MCF 10A (cell line): ENCODE measurements at places on chromosomes 11 and 22. TPM values are rescaled to one million over a fixed set of nuclear protein-coding genes. Genes with fewer than 3 reads are reported as not detected.
A peak's percentile ranks its signal among the peaks of the same experiment; 100 is the strongest.

CDC42BPG gene
- 3.0 and 3.7 TPM in 2 replicates for total RNA-seq

CNGA4 gene
- total RNA-seq, result not detected in 2 replicates

OR51I1 gene
- not detected in 2 replicates for total RNA-seq

TXNRD2 gene
- total RNA-seq, result 28.7 and 39.9 TPM in 2 replicates

C11orf97 gene
- total RNA-seq, result not detected in 2 replicates

SLC25A1 gene
- 41.0 and 53.9 TPM in 2 replicates for total RNA-seq

POU2AF2 gene
- not detected in 2 replicates for total RNA-seq

ANO9 gene
- 7.2 and 9.4 TPM in 2 replicates for total RNA-seq

TSGA10IP gene
- total RNA-seq, result not detected in 2 replicates

OTOG gene
- total RNA-seq, result not detected in 2 replicates

- no peaks in the 10 kb centered on the region for H3K36me3 ChIP-seq
- DNase-seq, result peak; percentile 34
- no peaks in the 10 kb centered on the region for H3K27me3 ChIP-seq
- no peak overlapping the region for H3K27ac ChIP-seq
- no peak overlapping the region for H3K4me3 ChIP-seq
These were observed 76.3 kb downstream of the BUD13 start for GRCh38 chr11:116696381-116696941.

DNA sequence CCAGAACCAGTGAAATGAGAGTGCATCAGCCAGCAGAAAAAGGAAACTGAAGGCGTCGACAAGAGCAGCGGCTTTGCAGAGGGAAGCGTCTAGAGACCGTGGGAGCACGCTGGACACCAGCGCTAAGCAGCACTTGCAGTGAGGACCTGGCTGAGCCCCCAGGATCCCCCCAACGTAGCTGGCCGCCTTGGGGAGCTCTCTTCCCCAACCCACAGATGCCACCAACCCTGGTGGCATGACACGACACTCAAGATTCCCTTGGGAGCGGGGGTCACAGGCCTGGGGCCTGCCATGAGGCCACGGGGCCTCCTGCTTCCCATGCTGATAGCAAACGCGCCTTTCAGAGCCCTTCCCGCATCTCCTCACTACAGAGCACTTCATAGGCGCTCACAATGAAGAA lies 13.4 kb upstream of the TESMIN start:
- no peak for DNase-seq
- no peak overlapping the region for H3K27ac ChIP-seq
- peaks cover 37% of the 10 kb centered on the region for H3K36me3 ChIP-seq
- no peak overlapping the region for H3K4me3 ChIP-seq

- H3K4me3 ChIP-seq, result peak overlapping the region; percentile 88
- H3K27me3 ChIP-seq, result no peaks in the 10 kb centered on the region
- peaks cover 29% of the 10 kb centered on the region for H3K36me3 ChIP-seq
These were observed 2.9 kb downstream of the ALDH3B1 start for GRCh38 chr11:68012843-68013610.

DNA sequence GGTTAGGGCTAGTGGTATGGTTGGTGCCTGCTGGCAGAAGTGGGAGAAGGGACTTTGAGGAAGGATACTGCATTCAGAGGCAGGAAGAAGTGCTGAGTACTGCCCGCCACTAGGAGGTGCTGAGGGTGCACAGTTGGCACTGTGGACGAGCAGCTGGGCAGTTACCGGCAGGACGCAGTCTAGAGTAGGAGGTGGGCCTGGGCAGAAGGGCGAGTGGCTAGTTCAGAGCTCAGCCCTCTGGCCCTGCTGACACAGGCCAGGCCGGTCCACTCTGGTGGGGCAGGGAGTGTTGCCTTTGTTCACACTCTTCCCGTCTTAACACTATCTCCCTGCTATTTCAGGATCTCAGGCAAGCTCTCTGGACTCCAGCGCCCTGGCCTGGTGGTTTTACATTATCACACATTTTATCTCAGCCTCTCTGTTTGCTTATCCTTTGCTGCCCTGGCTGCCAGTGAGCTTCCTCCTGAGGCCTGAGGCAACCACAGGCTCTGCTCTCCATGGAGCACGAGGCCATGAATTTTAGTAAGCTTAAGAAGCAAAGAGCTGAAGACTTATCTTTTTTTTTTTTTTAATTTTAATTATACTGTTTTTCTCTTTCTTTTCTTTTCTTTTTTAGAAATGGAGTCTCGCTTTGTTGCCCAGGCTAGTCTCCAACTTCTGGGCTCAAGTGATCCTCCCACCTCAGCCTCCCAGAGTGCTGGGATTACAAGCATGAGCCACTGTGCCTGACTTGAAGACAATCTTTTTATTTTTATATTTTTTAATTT lies 26.9 kb downstream of the SNAP29 start:
- peak overlapping the region; percentile 52 for H3K27ac ChIP-seq
- peaks cover 10% of the 10 kb centered on the region for H3K4me1 ChIP-seq
- H3K27me3 ChIP-seq, result no peaks in the 10 kb centered on the region
- H3K36me3 ChIP-seq, result peaks cover 67% of the 10 kb centered on the region

DNA sequence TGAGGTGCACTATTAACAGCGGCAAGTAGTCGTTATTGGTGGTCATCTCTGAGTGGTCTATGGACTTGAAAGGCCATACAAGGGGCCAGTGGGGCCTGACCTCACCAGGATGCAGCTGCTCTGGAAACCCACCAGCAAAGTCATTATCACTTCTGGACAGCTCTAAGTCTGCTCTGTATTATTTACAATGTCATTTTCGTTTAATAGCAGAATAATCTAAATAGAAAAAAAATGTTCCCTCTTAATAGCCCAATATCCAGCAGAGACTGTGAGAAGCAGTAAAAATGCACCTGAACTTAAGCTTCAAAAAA lies 85.0 kb upstream of the EED start:
- no peak overlapping the region for H3K27ac ChIP-seq
- no peak overlapping the region for H3K4me3 ChIP-seq
- H3K36me3 ChIP-seq, result no peaks in the 10 kb centered on the region
- no peak for DNase-seq
- peaks cover 34% of the 10 kb centered on the region for H3K4me1 ChIP-seq
- H3K27me3 ChIP-seq, result no peaks in the 10 kb centered on the region

DNA sequence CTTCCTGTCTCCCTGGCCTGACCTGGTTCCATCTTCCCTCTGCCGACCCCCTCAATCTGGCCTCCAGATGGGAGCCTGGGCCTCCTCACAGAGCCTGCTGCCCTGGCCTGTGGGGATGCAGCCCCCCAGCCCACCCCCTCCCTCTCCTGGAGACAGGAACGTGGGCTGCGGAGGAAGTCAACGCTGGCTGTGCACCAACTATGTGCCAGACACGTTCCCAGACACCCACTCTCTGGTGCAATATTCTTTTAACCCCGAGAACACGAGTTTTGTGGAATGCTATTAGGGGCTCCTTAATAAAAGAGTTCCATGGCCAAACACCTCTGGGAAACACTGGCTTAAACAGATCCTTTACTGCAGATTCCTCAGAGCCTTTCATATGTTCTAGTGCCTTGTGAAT lies 15.9 kb downstream of the WNT11 start:
- no peak overlapping the region for H3K27ac ChIP-seq
- H3K36me3 ChIP-seq, result no peaks in the 10 kb centered on the region
- H3K27me3 ChIP-seq, result no peaks in the 10 kb centered on the region
- no peak for DNase-seq
- H3K4me3 ChIP-seq, result no peak overlapping the region

- H3K4me3 ChIP-seq, result peak overlapping the region; percentile 7
- H3K27ac ChIP-seq, result peak overlapping the region; percentile 71
- no peaks in the 10 kb centered on the region for H3K27me3 ChIP-seq
- no peaks in the 10 kb centered on the region for H3K36me3 ChIP-seq
- peaks cover 40% of the 10 kb centered on the region for H3K4me1 ChIP-seq
These were observed 277.4 kb downstream of the FAM76B start for GRCh38 chr11:95512177-95512576.

DNA sequence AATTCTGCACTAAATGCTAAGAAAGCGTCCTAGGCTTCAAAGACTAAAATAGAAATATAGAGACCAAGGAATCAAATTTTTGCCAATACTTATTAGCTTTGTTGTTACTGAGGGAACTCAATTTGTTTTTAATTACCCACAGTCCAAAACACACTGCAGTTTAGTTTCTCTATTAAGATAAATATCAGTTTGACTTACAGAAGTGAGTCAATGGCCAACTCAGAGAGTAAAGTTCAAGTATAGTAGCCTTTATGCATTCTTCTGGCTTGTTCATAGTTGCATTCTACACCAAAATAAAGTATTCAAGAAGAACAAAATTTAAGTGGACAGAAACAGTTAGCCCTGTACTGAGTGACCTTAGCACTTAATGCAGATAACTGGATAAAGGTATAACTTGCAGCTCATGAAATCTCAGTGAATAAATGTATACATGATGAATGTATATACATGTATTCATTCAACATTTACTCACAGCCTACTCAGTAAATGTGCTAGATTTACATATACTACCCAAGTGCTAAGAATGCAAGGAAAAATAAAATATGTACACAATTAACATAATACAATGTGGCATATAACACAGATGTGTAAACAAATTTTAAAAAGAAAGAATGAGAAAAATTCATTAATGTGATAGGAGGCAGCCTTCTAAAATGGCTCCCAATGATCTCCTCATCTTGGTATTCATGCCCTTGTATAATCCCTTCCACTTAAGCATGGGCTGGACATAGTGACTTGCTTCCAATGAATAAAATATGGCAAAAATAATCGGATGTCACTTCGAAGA lies 9.7 kb upstream of the RNF141 start:
- no peak overlapping the region for H3K4me3 ChIP-seq
- H3K4me1 ChIP-seq, result no peaks in the 10 kb centered on the region
- no peak overlapping the region for H3K27ac ChIP-seq
- H3K36me3 ChIP-seq, result no peaks in the 10 kb centered on the region
- peak; percentile 32 for DNase-seq
- no peaks in the 10 kb centered on the region for H3K27me3 ChIP-seq

DNA sequence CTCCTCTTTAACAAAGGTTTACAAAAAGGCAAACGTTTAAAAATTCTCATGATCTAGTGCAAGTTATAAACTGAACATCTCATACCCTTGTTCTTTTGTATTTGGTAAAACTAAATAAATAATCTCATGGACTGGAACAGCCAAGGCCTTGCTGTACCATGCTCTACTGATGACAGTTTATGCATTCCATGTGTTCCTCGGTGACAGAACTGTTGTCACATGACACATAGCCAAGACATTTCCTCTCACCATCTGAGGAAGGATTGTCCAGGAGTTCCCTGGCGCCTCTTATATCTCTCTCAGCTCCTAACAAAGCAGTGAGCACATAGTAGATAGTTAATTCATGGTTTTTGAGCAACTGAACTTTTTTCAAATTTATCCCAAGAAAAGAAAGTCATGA lies 12.6 kb downstream of the CCDC83 start:
- no peak for DNase-seq

DNA sequence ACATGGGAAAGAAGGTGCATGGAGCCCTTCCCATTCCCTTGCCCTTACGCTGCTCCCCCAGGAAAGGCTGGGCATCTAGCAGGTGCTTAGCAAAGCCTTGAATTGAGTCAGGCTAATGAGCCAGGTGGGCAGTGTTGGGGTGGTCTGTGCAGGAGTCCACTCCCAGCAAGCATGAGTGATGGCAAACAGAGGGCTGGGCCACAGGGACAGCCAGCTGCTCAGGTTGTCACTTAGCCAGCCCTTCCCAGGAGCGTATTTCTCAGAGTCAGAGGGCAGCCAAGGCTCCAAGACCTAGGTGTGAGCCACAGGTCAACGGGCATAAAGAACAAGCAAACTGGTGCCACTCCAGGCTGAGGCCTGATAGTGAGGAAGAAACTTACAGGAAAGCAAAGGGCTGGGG lies 149.8 kb downstream of the DSCAML1 start:
- peaks cover 36% of the 10 kb centered on the region for H3K27me3 ChIP-seq
- no peaks in the 10 kb centered on the region for H3K4me1 ChIP-seq
- H3K4me3 ChIP-seq, result no peak overlapping the region
- no peak overlapping the region for H3K27ac ChIP-seq
- no peak for DNase-seq

DNA sequence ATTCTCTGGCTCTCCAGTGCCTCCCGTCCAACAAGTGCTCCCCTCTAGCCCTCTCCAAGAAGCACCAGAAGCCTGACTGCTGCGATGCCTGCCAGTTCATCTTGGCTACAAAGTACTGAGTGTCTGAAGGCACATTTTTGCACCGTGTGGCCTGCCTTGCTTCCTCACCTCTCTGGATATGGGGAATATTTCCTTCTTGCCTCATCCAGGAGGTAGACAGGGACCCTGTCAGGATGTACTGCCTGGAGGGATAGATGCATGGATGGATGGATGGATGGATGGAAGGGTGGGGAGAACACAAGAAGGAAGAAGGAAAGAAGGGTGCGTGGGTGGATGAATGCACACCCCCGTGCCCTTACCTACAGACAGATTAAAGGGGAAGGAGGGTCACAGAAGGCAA lies 27.6 kb downstream of the KCTD17 start:
- no peak for DNase-seq
- no peaks in the 10 kb centered on the region for H3K36me3 ChIP-seq
- H3K27ac ChIP-seq, result no peak overlapping the region
- no peak overlapping the region for H3K4me3 ChIP-seq
- no peaks in the 10 kb centered on the region for H3K4me1 ChIP-seq

- no peaks in the 10 kb centered on the region for H3K4me1 ChIP-seq
- H3K36me3 ChIP-seq, result no peaks in the 10 kb centered on the region
- DNase-seq, result no peak
- H3K27me3 ChIP-seq, result no peaks in the 10 kb centered on the region
These were observed 896.2 kb downstream of the BRD1 start for GRCh38 chr22:48931452-48931851.

DNA sequence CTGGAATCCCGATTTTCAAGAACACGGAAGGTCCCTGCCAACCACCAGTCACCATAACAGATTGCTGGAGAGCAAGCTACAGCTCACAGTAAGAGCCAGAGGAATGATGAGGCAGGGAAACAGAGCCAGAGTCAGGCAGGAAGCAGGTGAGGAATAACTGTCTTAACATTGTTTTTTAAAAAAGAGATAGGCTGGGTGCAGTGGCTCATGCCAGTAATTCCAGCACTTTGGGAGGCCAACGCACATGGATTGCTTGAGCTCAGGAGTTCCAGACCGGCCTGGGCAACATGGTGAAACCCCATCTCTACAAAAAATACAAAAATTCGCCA lies 13.5 kb upstream of the CASTOR1 start:
- no peaks in the 10 kb centered on the region for H3K27me3 ChIP-seq
- H3K36me3 ChIP-seq, result peaks cover 20% of the 10 kb centered on the region
- H3K4me1 ChIP-seq, result peaks cover 47% of the 10 kb centered on the region
- no peak for DNase-seq
- no peak overlapping the region for H3K4me3 ChIP-seq

- peak overlapping the region; percentile 73 for H3K27ac ChIP-seq
- H3K4me3 ChIP-seq, result peak overlapping the region; percentile 74
- peaks cover 48% of the 10 kb centered on the region for H3K36me3 ChIP-seq
- DNase-seq, result no peak
These were observed 993 bp downstream of the RELA start for GRCh38 chr11:65661599-65662246.

GRCh38 chr11:46555267-46556054 lies 38.4 kb downstream of the AMBRA1 start:
- H3K27me3 ChIP-seq, result no peaks in the 10 kb centered on the region
- H3K4me3 ChIP-seq, result no peak overlapping the region
- DNase-seq, result no peak
- no peaks in the 10 kb centered on the region for H3K36me3 ChIP-seq
- H3K27ac ChIP-seq, result peak overlapping the region; percentile 66
